Left ventricle myocardium inferior (tissue), 1 donor: ENCODE measurements at places on chromosomes 12 and 14. TPM values are rescaled to one million over a fixed set of nuclear protein-coding genes. Genes with fewer than 3 reads are reported as not detected.

Gene WNT5B
- total RNA-seq: 2.1 TPM

DNA sequence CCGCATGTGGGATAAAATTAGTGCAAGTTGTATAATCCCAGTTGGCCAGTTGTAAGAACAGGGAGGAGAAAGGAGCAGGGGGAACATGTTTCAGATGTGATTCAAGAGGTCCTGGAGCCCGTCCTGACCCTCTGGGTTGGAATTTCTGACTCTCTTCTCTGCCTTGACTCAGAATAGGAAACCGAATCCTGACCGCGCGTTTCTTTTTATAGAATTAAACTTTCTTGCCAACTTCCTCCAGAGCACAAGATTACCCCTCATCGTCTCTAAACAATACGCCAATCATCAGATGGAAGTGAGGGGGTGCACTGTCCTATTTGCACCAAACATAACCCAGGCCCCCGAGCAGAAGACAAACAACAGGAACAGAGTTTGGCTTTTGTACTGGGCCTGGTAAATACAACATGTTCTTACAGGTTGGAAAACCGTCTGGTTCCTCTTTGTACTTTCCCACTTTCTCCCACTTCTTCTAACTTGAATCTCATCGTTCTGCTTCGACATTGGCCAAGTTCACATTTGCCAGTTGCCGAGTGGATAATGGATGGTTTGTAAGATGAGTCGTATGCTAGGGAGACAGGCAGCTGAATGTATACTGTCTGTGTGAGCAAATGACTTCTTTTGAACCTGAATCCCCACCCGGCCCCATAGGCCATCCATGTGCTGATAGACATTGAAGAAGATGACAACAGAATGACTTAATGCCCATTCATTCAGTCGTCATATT is 42.6 kb upstream of the MED13L start:
- H3K27ac ChIP-seq: peak overlapping the region; percentile 74
- H3K36me3 ChIP-seq: no peaks in the 10 kb centered on the region
- DNase-seq: peak; percentile 50
- peak overlapping the region; percentile 34 for H3K4me3 ChIP-seq
- peaks cover 27% of the 10 kb centered on the region for H3K4me1 ChIP-seq

Gene ZBTB25
- 20.8 TPM for total RNA-seq

GRCh38 chr12:96883571-96883970 is 23.5 kb upstream of the NEDD1 start:
- peaks cover 5% of the 10 kb centered on the region for H3K4me1 ChIP-seq
- H3K27ac ChIP-seq: no peak overlapping the region
- no peak overlapping the region for H3K4me3 ChIP-seq
- H3K27me3 ChIP-seq: no peaks in the 10 kb centered on the region

Gene LPAR5
- 7.0 TPM for total RNA-seq

GRCh38 chr12:25189656-25190055 is 5.3 kb downstream of the DNAI7 start:
- no peak overlapping the region for H3K27ac ChIP-seq
- no peaks in the 10 kb centered on the region for H3K27me3 ChIP-seq
- no peak overlapping the region for H3K4me3 ChIP-seq
- H3K4me1 ChIP-seq: peaks cover 13% of the 10 kb centered on the region
- no peak for DNase-seq
- H3K36me3 ChIP-seq: no peaks in the 10 kb centered on the region

DNA sequence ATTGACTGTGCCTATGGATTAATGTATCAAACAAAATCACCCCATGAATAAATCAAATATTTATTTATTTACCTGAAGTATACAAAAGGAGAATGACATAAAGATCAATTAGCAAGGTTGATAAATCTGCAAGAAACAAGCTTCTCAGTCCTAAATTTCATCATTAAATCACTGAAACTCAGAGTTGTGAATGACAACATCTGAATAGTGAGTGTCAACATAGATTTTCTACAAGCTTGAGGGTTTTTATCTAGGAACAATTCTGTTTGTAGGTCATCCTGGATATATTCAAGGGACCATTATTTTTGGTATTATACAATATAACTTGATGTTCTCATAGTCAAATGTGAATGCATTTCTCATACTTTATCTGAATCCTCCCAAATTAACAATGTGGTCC is 17.4 kb upstream of the KLRF1 start:
- H3K4me3 ChIP-seq: no peak overlapping the region
- H3K4me1 ChIP-seq: no peaks in the 10 kb centered on the region
- no peak for DNase-seq
- H3K36me3 ChIP-seq: no peaks in the 10 kb centered on the region
- no peak overlapping the region for H3K27ac ChIP-seq
- H3K27me3 ChIP-seq: peaks cover 16% of the 10 kb centered on the region

- no peaks in the 10 kb centered on the region for H3K4me1 ChIP-seq
- H3K4me3 ChIP-seq: no peak overlapping the region
- H3K27me3 ChIP-seq: no peaks in the 10 kb centered on the region
- peaks cover 7% of the 10 kb centered on the region for H3K36me3 ChIP-seq
- DNase-seq: no peak
These were observed 23.3 kb downstream of the GABARAPL1 start for GRCh38 chr12:10235761-10236631.
